ENCODE measurements at places on chromosomes 1 and 21.

- DNase-seq = no peak
Observed at GRCh38 chr1:21205416-21205815, 28.7 kb upstream of the EIF4G3 start.

GRCh38 chr1:45014321-45015028 lies 2.4 kb downstream of the UROD start:
- peak; percentile 60 for DNase-seq

DNA sequence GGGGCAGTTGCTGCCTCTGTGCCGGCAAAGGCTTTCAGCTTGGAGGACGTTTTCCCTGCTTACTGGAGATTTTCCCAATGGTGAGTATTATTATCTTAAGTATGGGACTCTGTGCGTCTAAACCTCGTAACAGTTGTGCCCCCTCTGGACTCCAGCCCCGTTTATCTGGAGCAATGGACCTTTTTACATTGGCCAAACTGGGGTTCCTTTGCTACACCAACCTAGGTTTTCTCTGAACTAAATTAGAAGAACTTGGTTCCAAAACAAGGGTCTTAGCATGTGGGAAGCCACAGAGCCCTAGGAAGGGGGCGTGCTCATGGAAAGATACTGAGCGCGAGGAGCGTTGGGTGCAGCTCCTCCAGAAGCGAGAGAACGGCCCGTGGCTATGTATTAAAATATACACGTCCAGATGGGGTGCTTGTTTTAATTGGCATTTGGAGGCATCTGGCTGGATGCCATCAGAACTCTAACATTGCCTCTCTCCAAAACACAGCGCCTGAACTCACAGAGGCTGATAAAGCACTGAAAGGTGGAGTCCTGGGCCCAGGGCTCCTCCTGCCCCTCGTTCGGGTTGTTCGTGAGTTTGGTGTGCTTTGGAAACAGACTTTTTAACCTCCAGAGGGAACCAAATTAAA lies 28.4 kb downstream of the POFUT2 start:
- no peak for DNase-seq

DNA sequence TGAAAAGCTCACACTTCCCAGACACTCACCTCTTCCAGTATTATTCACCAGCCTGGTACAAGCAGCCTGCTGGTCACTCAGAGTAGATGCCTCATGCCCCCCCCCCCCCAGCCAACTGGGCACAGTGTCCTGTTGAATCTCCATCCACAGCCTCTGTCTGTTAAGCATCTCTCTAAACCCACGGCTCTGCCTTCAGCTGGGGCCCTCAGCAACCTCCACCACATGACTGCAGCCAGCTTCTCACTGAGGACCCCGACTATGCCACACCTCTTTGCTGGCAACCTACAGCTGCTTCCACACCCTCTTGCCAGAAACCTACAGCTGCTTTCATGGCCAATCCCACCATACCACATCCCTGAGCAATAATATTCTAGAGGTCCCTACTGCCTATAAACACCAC lies 113.1 kb downstream of the RHOU start:
- no peak for DNase-seq

DNA sequence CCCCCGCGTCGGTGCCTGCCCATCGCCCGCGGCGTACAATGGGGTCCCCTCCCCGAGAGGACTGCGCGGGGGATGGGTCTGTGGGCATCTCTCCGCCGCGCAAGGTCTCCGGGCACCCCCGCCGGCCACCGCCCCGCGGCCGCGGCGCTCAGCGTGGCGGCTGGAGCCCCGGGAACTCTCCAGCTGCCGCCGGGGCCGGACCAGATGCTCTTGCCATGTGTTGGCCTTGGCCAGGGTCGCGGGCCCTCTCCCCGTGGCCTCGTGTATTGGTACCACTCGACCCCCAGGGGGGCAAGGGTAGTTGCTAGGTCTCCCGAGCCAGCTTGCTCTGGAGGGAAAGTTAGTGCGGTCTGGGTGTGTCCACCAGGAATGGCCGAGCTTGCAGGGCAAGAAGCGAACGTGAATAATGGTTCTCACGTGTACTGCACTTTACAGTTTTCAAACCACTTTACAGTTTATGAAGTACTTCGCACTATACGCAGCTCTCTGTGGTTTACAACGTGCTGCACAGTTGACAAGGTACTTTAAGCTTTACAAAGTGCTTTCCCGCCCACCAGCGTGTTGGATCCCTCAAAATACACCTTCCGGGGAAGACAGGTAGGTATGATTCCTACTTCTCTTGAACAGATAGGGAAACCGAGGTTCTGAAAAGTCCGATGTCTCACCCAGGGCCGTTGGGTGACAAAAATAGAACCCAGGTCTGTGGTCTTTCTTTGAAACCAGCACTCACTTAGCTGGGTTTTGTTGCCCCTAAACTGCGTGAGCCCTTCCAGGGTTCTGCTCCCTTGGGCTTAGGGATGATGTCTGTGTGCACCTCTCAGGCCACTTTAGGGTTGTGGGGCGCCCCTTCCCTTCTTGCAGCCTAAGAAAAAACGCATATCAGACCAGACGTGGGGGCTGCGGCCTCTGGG lies 1.2 kb downstream of the EPHB2 start:
- DNase-seq = no peak

GRCh38 chr21:34988139-34988538 lies 61.0 kb downstream of the RUNX1 start:
- DNase-seq = no peak

DNA sequence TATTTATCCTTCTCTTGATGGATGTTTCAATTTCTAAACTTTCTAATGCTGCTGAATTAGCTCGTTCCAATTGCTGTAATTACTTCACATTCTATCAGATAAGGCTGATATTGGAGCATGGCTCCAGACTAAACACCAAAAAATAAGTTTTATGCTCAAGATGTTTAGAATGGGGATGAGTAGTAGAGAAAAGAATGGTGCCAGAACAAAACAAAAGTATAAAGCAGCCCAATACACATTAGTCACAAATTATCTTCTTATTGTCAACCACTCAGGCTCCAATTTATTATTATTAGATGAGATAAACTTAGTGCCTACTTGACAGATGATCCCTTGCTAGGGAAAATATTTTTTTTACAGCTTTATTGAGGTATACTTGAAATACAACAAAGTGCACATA lies 21.8 kb downstream of the ATPAF1 start:
- no peak for DNase-seq

- DNase-seq = no peak
Observed at GRCh38 chr1:6420454-6421042, 829 bp upstream of the HES2 start.

GRCh38 chr1:83694449-83694848 lies 304.5 kb downstream of the TTLL7 start:
- DNase-seq = no peak

DNA sequence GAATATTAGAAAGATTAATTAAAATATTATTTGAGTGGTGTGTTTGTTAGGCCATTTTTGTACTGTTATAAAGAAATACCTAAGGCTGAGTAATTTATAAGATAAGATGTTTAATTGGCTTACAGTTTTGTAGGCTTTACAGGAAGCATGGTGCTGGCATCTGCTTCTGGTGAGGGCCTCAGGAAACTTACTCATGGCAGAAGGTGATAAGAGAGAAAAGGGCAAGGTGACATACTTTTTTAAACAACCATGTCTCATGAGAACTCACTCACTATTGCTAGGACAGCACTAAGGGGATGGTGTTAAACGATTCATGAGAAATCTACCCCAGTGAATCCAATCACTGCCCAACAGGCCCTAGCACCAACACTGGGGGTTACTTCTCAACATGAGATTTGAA lies 56.7 kb upstream of the RGS21 start:
- DNase-seq = no peak

DNA sequence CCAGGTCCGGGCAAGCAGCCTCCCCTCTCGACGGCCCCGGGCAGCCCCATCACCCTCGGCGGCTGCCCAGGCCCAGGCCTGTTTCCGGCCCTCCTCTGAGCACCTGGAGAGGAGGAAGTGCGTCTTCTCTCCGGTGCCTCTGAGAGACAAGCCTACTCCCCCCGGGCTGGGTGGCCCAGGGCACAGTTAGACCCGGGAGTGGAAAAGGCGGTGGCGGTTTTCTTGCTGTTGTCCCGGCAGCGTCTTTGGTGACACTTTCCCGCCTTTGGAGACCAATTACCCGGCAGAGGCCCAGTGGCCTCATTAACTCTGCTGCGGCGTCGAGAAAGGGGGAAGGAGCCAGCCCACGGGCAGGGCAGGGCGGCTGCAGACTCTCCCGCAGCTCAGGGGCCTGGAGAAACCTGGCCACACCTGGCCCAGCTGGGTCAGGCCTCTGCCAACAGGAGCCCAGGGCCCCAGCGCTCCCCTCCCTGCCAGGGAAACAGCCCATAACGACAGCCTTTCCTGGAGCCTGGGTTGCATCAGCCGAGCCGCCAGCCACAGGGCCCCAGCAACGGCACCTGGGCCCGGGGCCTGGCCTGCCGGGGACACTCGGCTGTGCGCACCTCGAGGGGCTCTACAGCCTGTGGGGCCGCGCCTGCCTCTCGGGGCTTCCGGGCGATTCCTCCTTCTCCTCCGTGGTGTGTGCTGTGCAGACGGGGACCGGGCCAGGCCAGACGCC lies 28.4 kb upstream of the C1orf159 start:
- peak; percentile 40 for DNase-seq

DNA sequence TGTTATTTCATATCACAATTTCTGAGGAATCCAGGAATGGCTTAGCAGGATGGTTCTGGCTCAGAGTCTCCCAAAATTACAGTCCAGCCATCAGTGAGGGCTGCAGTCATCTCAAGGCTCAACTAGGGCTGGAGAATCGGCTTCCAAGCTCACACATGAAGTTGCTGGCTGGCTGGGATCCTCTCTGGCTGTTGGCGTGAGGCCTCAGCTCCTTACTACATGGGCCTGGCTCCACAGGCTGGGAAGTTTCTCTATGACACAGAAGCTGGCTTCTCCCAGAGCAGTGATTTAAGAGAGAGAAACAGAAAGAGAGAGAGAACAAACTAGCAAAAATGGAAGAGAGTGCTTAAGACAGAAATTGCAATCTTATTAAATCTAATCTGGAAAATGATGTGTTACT lies 38.8 kb upstream of the RGS8 start:
- no peak for DNase-seq

DNA sequence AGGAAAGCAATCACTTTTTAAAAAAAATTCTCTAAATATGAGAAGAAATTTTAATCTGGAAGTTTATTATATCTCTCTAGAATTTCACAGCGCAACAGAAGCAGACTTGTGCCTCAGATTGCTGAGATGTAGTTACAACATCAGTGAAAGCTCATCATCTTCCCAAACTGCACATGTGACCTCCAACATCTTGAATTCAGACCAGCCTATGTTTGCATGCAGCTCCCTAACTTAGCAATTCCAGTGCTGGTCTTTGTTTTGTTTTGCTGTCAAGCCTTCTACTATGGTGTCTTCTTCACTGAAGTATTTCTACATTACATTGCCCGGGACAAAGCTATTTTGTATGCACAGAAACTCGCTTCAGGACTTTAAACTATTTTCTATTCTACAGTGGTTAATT lies 684.8 kb upstream of the PTBP2 start:
- DNase-seq = no peak

GRCh38 chr1:65512383-65512782 lies 91.9 kb downstream of the LEPR start:
- DNase-seq = no peak

DNA sequence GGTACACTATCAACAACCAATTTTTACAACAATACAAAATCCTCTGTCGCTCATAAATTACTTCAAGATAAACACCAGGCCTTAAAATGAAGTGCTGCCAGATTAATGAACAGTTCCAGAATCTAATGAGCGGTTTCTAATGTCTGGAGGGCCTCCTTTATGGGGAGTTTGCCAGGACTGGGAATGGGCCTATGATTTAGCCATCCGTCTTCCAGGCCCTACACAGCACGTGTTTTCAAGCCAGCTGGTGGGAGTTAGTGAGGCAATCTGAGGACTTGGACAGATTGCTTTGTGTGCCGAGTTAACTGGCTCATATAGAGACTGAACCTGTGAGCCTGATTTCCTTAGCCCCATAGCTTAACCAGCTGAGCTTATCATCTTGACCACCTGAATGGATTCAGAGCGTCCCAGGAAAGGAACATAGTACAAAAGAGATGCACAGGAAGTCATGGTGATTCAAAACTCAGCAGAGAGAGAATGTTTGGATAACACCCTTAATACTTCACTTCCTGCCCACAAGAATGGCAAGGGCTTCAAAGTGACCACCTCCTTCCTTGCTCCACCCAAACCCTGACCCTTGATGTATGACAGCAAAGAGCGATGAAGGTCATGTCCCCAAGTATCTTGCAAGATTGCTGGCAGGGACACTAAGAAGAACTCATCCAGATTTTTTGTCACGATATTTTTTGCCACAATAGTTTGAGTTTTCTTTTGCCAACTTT lies 143.5 kb downstream of the SLC30A10 start:
- DNase-seq = no peak

DNA sequence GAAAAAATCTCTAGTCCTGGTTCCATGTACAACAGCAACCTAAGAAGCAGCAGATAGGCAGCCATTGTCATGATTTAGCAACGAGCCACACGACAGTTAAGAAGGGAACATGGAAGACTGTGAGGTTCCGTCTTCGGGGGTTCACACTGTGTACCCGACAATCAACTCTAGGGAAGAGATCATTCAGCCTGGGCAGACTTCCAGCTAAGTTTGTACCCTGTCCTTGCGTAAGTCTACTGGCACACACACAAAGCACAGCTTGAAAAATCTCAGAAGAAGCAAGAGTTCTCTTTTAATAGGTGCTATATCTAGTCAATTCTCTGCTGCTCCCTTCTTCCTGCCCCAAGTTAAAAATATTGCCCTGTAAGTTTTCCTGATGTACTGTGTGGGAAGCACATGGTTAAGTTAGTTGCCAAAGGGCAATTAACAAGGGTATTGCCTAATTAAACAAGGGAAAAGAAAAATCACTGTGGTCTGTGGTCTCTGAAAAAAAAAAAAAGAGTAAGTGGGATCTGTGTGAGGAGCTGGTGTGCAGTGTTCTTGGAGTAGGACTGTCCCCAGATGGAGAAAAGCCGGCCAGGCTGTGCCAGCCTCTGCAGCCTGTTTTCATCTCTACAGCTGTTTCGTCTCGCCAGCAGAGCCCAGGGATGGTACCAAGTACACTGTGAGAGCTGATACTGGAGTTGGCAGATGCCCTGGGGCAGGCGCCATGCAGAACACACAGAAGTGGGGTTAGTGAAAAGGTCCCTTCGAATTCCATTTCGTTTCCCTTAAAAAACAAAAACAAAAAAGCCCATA lies 6.4 kb upstream of the MYBPHL start:
- DNase-seq = no peak

DNA sequence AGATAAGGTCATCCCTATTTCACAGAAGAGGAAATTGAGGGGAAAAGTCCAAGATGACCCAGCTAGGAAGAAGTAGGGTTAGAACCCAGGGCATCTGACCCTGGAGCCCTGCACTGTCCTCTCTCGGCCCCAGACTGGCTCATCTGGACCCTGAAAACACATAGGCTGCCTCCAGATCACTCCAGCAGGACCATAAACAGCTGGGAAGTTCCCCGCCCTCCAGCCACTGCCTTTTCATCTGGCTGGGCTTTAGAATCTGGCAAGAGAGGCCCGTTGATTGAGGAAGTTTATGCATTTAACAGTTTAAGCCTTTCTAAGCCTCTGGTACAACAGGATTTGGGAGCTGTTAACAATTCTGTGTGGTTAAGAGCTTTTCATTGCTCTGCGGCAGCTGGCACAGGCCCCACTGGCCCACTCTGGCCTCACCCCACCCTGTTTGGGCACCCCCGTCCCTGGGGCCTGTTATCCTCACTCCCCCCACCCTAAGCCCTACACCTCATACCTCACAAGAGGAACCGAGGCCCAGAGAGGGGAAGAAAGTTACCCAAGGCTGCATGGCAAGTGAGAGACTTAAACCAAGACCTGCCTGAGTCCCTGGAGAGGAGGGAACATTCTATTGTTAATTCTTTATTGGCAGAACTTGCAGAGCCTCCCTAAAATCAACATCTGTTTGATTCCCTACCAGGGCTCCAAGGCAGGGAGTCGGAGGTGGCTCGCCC lies 84.2 kb downstream of the EPHB2 start:
- DNase-seq = no peak

GRCh38 chr1:1306070-1306660 lies 1.6 kb downstream of the ACAP3 start:
- no peak for DNase-seq

Measured in T-helper 17 cell (primary cell).